ENCODE measurements at places on chromosomes 5 and 9.

GRCh38 chr5:60651872-60652620 lies 47.9 kb downstream of the DEPDC1B start:
- DNase-seq: peak; percentile 77

- no peak for DNase-seq
Measured at GRCh38 chr9:20480249-20480648, 142.1 kb downstream of the MLLT3 start.

- peak; percentile 50 for DNase-seq
Measured at GRCh38 chr5:116068028-116068632, 16.7 kb upstream of the COMMD10 start.

- DNase-seq: no peak
Measured at GRCh38 chr9:89029788-89030187, 38.5 kb downstream of the S1PR3 start.

GRCh38 chr5:435156-435790 lies 7.7 kb upstream of the EXOC3 start:
- no peak for DNase-seq

DNA sequence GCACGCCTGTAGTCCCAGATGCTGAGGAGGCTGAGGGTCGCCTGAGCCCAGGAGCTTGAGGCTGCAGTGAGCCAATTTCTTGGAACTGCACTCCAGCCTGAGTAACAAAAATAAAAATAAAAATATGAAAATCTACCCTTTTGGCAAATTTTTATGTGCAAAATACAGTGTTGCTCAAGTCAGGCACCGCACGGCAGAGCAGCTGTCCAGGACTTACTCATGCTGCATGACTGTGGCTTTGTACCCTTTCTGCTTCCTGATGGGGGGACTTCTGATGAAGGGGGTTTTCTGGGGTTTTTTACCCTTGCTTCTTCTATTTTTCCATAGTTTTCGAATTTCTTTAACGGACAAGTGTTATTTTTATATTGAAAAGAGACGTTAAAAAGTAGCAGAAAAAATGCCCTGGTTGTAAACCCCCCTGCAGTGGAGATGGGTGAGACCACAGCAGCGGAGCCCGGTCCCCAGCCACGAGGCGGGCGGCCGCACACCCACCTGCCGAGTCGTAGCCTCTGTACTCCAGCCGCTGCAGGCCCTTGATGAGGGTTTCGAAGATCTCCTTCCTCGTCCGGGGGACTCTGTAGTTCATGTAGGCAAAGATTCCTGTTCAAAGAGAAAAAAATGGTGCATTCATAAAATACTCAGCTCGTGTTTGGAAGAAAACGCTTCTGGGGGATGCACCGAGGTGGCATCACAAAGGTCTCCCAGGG lies 15.0 kb downstream of the GFPT2 start:
- peak; percentile 12 for DNase-seq

DNA sequence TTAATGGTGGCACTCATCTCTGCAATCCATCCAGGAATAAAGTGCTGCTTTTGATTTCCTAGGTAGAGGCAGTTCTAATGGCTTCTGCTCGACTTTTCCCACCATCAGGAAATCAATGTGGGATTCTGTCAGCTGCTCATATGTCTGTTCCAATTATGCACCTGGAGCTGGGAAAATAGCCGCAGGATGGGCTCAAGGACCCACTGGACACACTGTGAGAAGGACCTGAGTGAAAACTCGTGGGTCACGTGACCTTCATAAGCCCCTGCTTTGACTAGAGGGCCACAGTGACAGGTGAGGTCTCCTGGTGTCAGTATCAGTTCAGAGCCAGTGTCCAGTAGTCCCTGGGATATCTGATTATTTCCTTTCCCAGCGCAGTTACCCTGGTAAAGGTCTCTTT lies 17.9 kb upstream of the PTGES start:
- no peak for DNase-seq

All from fibroblast of skin of right quadriceps (primary cell).